ENCODE measurements at places on chromosomes 2 and 18. TPM values are rescaled to one million over a fixed set of nuclear protein-coding genes. Genes with fewer than 3 reads are reported as not detected.
A peak's percentile ranks its signal among the peaks of the same experiment; 100 is the strongest.

- no peak for DNase-seq
Measured at GRCh38 chr18:32332708-32333107, 138.0 kb downstream of the GAREM1 start.

The POTEE gene
- 0.01 TPM for polyA plus RNA-seq

The HMSD gene
- not detected for polyA plus RNA-seq

GRCh38 chr18:45282101-45282812 lies 333.0 kb upstream of the SLC14A2 start:
- DNase-seq = peak; percentile 22

The CD302 gene
- polyA plus RNA-seq = 14.9 TPM

The DUSP2 gene
- polyA plus RNA-seq = 1.8 TPM

The CFAP221 gene
- 19.4 TPM for polyA plus RNA-seq

- no peak for DNase-seq
Measured at GRCh38 chr2:179571721-179572120, 289.7 kb downstream of the ZNF385B start.

DNA sequence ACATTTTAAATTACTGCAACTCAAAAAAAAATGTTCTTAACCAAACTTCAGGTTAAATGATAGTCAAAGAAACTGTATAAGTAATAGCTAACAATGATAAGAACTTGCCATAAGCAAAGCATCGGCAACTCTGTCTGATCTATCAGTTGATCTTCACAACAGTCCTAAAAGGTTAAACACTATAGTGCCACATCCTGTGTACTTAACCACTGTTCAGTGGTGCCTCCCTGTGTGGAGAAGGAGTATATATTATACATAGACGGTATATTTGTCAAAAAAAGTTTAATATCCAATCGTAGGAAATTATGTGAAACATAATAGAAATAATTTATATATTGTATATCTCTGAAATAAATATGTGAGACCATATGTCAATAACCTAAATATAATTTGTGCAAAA lies 13.0 kb downstream of the DTNA start:
- DNase-seq = no peak

- DNase-seq = peak; percentile 23
Measured at GRCh38 chr2:169839954-169840746, 12.9 kb downstream of the UBR3 start.

- no peak for DNase-seq
Measured at GRCh38 chr2:153373510-153374279, 104.9 kb downstream of the RPRM start.

DNA sequence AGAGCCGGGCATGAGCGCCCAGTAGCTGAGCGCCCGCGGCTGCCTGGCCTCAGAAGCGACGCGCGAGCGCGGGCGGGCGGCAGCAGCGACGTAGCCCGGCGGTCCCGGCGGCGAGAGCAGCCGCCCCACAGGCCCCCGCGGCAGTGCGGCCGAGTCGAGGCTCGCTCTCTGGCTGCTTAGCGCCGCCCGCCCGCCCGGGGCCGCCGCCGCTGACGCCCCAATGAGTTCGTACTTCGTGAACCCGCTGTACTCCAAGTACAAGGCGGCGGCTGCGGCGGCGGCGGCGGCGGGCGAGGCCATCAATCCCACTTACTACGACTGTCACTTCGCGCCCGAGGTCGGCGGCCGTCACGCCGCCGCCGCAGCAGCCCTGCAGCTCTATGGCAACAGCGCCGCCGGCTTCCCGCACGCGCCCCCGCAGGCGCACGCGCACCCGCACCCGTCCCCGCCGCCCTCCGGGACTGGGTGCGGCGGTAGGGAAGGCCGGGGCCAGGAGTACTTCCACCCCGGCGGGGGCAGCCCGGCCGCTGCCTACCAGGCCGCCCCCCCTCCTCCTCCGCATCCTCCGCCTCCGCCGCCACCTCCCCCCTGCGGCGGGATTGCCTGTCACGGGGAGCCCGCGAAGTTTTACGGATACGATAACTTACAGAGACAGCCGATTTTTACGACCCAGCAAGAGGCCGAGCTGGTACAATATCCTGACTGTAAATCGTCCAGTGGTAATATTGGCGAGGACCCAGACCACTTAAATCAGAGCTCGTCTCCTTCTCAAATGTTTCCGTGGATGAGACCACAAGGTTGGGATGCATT lies 847 bp downstream of the HOXD8 start:
- peak; percentile 67 for DNase-seq

DNA sequence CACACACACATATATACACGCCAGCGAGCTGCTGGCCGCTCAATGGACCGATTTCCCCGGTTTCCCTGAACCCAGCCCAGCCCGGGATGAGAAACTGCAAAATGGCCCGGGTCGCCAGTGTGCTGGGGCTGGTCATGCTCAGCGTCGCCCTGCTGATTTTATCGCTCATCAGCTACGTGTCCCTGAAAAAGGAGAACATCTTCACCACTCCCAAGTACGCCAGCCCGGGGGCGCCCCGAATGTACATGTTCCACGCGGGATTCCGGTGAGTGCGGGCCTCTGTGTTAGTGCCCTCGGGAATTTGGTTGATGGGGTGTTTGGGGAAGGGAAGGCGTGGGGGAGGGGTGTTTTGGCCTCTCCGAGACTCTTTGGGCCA lies 392 bp downstream of the ST8SIA3 start:
- peak; percentile 25 for DNase-seq

DNA sequence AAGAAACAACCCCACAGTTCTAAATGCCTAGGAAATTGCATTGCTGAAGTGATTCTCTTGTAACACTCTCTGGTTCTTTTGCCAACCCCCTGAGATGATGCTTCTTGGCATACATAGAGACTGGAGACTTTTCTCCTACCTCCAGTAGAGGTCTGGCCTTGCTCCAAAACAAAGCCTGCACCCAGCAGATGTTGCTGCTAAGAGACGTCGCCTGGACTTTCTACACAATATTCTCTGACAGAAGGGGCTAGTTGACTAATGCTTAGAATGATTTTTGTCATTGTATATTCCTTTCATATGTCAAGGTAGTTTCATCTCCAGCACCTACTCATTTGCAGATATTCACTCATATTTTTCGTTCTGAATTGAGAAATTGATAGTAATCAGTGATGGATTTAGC lies 24.6 kb downstream of the SOWAHC start:
- no peak for DNase-seq

DNA sequence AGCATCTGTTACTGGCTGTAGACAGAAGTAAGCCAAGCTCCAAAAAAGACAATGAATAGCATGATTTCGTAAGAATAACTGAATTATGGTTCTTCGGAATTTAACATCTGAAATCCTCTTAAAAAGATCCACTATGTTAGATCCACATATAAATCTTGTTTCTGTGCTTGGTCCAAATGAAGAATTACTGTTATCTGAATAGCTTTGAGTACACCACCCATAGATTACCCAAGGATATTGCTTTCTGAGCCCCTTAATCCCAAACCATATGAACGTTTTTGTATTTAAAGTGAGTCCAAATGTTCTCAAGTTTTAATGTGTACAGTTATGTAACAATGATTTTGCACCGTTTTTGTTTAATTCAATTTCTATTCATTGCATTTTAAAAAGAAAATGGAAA lies 124.9 kb downstream of the DSC3 start:
- DNase-seq = no peak

DNA sequence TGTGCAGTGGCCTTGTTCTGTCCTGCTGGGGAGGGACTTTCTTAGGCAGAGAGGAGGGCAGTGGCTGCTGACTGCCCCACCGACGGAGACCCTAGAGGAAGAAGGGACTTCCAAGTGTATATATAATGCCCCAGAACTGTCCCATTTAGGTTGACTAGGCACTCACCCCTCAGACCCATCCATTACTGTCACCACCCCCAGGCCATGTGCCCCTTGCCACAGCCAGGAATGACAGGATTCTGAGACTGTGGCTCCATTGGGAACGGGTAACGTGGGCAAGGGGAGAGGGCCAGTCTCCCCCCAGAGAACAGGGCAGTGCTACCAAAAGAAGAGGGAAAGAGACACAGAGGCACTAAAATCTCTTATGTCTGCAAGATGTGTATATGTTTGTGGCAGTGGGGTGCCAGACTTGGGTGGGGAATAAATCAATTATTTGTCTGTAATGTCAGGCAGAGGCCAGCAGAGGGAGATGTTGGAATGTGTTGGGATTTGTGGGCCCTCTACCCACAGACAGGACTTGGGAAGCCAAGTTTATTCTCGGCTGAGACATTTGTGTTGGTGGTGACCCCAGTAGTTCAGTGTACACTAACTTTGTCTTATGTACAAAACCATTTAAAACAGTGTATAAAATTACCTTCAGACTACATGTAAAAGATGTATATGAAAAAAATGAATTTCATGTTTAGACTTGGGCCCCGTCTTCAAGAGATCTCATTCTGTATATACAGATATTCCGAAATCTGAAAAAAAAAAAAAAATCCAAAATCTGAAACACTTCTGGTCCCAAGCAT lies 24.0 kb upstream of the TMEM37 start:
- DNase-seq = peak; percentile 84

The ASB18 gene
- polyA plus RNA-seq = not detected

- peak; percentile 66 for DNase-seq
Measured at GRCh38 chr2:16400127-16400623, 265.5 kb downstream of the CYRIA start.

DNA sequence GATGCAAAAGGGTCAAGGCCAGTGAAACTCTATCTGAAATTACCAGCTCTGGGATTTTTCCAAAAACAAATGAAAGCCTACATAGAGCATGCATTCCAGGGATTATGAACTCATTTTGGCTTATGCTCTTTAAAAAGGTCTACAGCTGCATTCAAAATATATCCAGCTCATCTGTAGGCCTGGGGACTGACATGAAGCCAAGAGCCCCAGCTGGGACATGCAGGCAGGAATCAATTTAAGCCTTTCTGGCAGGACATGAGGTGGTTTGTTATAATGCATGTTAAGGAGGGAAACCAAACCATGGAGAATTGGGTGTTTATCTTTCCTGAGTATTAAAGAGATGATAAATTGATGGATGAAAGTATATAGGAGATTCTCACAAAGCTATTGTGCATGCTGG lies 164.5 kb downstream of the RBM43 start:
- DNase-seq = no peak

The ALPG gene
- not detected for polyA plus RNA-seq

GRCh38 chr2:145807968-145808367 lies 1288.0 kb upstream of the ZEB2 start:
- DNase-seq = no peak

GRCh38 chr2:118689456-118689855 lies 158.0 kb downstream of the EN1 start:
- no peak for DNase-seq

- no peak for DNase-seq
Measured at GRCh38 chr2:192069417-192069816, 125.3 kb downstream of the TMEFF2 start.

GRCh38 chr18:37483221-37483971 lies 82.2 kb downstream of the CELF4 start:
- DNase-seq = peak; percentile 59

- DNase-seq = no peak
Measured at GRCh38 chr2:238912916-238913875, 65.3 kb downstream of the TWIST2 start.

DNA sequence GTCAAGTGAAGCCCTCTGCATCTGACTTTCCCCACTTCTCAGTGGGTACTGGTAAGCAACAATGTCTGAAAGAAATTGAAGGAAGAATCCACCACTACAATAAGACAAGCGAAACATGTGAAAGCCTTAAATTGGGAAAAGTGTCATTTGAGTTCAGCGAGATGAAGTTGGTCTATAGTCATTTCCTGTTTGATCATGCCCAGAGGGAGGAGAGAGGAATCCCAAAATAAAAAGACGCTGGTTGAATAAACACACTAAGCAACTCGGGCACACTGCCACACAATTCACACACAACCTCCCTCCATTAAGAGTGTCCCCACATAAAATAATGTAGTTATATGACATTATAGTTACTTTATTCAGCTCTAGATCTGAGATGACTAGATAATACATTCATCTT lies 166.1 kb downstream of the CBLN2 start:
- DNase-seq = no peak

GRCh38 chr2:88690591-88691338 lies 708 bp upstream of the RPIA start:
- DNase-seq = peak; percentile 63

GRCh38 chr2:236665101-236665500 lies 95.5 kb downstream of the ACKR3 start:
- no peak for DNase-seq

GRCh38 chr2:207480521-207481040 lies 49.2 kb upstream of the CREB1 start:
- no peak for DNase-seq

The NTSR2 gene
- polyA plus RNA-seq = 0.06 TPM

The FHOD3 gene
- 1.9 TPM for polyA plus RNA-seq

DNA sequence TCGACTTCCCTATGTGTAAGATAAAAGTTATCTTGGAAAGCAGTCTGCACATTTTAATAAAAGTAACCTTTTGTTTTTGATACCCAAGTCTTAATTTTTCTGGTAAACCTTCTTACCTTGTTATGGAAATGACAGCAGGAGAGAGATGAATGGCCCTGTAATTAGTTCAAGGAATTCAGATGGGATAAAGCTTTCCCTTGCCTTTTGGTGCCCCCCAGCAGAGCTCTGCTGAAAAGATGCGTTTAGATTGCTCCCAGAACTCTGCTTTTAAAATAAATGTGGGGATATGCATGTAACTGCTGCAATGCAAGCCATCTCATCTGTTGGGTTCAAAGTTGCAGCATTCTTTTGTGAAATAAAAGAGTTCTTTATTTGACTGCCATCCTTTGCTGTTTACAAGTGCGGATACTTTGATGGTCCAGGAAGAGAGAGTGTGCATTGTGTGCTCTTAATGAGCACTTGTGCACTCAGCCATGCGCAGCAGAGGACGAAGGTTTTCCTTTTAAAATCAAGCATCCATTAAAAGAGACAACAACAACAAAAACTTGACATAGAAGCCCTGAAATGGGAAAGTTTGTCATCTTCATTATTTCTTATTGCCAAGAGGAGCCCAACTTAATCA lies 176.7 kb upstream of the ST6GAL2 start:
- no peak for DNase-seq

The NCKAP1 gene
- polyA plus RNA-seq = 61.6 TPM

GRCh38 chr2:7205151-7205830 lies 288.1 kb downstream of the RNF144A start:
- DNase-seq = no peak

The IL36G gene
- not detected for polyA plus RNA-seq

The ABCB11 gene
- 0.03 TPM for polyA plus RNA-seq

The CIB4 gene
- polyA plus RNA-seq = 0.15 TPM

The REG3G gene
- polyA plus RNA-seq = 11.9 TPM

The ZNF385B gene
- polyA plus RNA-seq = 0.22 TPM

Measured in small intestine (tissue), 16 donors.